T-helper 1 cell (primary cell): ENCODE measurements at places on chromosomes 4 and X.
A peak's percentile ranks its signal among the peaks of the same experiment; 100 is the strongest.

GRCh38 chr4:986879-987623 is at the start of gene IDUA:
Gene IDUA (plus strand): TSS chr4:987044. CDS start chr4:987085, 41 bp downstream.
- peak; percentile 78 for DNase-seq

GRCh38 chr4:82947498-82947897 is 47.0 kb downstream of the THAP9 start:
- DNase-seq, result no peak

GRCh38 chr4:168028970-168029597 is 63.3 kb upstream of the ANXA10 start:
- no peak for DNase-seq

DNA sequence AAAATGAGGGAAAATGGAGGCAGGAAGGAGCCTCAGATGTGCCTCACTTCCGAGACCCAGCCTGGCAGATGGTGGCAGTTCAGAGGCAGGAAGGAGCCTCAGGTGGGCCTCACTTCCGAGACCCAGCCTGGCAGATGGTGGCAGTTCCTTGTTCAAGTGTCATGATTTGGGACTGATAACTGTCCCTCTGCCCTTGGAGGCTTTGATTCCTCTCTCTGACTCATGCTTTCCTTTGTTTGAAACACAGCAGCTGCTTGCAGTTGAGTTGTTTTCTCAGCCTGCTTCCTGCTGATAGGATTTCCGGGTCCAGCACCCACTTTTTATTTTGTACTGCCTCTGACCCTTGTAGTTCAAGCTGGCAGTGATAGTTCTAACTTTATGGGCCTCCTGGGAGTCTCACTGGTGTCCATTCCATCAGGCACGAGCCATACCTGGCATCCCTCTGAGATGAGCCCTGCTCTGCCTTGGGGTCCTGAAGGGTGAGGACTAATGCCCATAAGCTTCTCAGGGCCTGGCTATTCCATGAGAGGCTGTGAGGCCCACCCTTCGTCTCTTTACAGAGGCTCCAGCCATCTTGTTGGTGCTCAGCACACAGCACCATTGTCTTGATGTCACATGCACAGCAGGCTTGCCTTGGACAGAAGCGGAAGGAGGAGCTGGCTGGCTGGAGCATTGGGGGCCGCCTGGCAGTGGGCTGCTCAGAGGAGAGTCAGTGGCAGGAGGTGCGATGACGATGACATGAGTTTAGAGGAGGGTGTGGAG is 13.0 kb downstream of the RGS12 start:
- no peak for DNase-seq

DNA sequence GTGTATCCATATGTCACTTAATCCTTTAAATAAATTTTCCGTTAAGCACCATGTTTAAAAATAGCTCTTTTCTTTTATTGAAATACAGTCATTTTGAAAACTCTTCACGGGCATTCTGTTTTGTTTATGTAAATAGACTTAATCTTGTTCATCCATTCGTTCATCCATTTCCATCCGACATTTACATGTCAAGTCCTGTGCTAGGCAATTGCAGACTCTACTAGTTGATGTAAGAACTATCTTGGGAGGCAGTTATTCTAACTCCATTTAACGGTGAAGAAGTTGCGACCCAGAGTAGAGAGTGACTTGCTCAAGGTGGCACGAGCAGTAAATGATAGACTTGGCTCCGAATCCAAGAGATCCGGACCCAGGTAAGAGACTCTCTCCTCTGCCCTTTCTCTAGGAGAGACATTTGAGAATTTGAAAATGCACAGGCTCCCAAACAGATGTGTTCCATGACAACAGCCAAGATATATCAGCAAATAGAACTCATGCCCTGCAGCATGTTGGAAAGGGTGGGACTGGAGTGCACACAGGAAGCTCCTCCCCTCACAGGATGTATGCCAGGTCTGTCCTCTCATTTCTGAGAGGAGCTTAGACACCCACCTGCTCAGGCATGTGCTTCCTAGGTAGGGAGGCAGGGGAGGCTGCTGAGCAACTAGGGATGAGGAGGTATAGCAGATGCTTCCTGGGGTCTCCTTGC is 64.5 kb downstream of the DRD5 start:
- no peak for DNase-seq

DNA sequence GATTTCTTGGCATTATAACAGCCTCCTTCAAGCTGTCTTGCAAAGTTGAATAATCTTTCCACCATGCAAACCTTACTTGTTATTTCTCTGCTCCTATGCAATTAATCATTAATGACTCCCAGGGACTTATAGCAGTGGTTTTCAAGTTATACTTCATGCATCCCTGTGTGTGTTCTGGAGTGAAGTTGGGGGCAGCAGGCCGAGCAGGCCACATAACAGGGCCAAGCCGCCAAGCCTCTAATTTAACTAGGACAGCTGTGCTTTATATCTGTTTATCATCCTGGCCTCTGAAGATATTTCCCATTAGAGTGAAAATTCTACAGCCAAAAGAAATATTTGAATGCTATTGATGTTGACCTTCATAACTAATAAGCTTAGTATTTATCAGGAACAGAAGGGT is 133.5 kb upstream of the PAK3 start:
- no peak for DNase-seq
